Fibroblast of skin of left quadriceps (primary cell): ENCODE measurements at places on chromosomes 11 and 22.
A peak's percentile ranks its signal among the peaks of the same experiment; 100 is the strongest.

- DNase-seq: no peak
Measured at GRCh38 chr22:49153921-49154320, 673.8 kb downstream of the BRD1 start.

DNA sequence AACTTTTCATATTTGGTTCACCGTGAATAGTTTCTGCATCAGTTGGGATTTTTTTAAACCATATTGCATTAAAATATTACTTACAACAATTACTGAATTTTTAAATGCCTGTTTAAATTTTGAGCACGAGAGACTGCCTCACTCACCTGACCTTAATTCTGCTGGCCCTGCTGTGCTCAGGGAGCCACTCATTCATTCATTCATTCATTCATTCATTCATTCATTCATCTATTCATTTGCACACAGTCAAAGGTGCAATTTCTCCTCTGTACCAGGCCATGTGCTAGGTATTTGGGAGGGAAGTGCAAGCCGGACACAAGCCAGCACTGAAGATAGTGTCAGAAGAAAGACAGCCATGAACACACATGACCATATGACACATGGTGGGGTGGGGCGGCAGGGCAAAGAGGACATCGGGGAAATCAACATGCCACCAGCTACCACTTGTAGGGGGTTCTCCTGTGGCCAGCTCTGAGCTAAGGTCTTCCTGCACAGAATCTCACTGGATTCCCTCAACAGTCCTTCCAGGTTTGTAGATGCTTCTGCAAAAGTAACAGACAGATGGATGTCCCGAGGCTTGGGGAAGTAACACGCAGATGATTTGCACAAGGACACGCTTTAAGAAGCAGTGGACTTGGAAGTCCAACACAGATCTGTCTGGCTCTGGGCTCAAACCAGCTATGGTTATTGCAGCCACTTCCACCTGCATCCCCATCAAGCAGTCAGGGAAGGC lies 568 bp upstream of the CSF2RB start:
- no peak for DNase-seq

GRCh38 chr11:25943777-25944661 lies 387.9 kb upstream of the ANO3 start:
- no peak for DNase-seq

GRCh38 chr11:11374358-11375148 lies 21.5 kb upstream of the CSNK2A3 start:
- DNase-seq: no peak

GRCh38 chr11:44430140-44430539 lies 120.2 kb upstream of the ALX4 start:
- DNase-seq: no peak

- no peak for DNase-seq
Measured at GRCh38 chr11:128726458-128727139, 32.7 kb downstream of the FLI1 start.

- no peak for DNase-seq
Measured at GRCh38 chr22:30753701-30754100, 59.0 kb downstream of the OSBP2 start.

- no peak for DNase-seq
Measured at GRCh38 chr22:39567135-39567946, 3.2 kb upstream of the CACNA1I start.

GRCh38 chr11:130323452-130324450 lies 9.0 kb upstream of the ZBTB44 start:
- DNase-seq: peak; percentile 44

GRCh38 chr22:41562461-41562860 lies 1.7 kb downstream of the CSDC2 start:
- no peak for DNase-seq

DNA sequence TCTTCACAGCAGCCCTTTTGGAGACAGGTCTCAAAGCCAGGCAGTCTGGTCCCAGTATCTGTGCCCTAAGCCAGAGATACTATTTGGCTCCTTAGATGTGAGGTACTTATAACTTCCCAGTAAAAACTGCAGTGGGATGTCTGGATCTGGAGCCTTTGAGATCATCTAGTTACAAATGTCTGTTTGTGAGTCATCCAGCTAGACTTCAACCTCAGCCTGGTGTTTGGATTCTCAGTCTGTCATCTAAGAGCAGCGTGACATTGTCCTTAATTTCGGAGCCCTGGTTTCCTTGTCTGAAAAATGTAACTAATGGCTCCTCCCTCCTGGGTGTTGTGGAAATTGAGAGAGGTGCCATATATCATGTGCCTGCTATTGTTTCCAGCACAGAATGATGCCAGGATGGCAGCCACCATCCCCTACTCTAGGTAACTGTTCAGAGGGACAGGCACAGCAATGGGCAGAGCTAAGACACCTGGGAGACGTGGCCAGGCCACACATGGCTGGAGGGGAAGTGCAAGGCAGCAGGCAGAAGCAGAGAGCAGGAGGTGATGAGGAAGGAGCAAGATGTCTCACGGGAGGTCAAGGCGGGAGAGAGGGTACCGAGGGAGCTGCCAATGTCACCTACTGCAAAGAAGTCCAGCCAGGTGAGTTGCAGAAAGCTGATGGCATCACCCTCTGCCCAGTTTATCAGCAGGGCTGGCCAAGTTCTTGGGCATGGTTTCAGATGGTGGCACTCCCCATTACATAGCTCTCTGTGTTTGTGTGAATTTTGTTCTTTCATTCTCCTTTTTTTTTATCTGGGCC lies 20.6 kb upstream of the ST3GAL4 start:
- no peak for DNase-seq

DNA sequence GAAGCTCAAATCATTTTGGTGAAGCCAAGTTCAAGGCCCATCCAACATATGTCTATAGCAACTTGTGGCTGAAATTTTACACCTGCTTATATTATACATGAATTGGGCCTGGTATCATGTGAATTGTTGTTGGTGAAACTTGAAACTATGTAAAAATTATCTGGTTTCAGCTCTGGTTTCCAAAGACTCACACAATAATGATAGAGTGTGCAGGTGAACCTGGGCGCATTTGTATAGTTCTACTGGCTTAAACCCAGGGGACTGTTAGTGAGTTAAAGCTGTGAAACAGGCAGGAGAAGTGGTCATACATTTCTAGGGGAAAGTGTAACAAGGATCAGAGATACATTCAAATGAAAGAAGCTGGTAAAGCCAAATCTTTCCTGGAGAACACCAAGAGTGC lies 627.3 kb downstream of the METTL15 start:
- no peak for DNase-seq

DNA sequence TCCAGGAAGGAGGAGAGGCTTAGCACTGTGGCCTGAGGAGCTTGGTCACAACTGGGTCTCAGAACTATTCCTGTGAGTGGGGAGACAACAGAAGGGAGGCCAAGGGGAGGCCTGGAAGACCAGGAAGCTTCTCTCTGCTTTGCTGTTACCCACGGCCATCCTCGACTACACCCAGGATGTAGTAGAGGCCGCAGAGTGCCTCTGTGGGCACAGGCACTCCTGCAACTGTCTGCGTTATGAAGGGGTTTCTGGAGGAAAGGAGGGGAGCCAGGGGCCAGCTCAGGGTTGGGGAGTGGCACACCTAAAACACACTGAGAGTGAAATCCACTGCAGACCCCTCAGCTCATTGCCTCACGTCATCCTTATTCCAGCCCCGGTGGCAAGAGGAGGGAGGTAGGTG lies 3.8 kb upstream of the MFRP start:
- DNase-seq: no peak

GRCh38 chr22:17117890-17118289 lies 3.3 kb downstream of the TMEM121B start:
- no peak for DNase-seq

DNA sequence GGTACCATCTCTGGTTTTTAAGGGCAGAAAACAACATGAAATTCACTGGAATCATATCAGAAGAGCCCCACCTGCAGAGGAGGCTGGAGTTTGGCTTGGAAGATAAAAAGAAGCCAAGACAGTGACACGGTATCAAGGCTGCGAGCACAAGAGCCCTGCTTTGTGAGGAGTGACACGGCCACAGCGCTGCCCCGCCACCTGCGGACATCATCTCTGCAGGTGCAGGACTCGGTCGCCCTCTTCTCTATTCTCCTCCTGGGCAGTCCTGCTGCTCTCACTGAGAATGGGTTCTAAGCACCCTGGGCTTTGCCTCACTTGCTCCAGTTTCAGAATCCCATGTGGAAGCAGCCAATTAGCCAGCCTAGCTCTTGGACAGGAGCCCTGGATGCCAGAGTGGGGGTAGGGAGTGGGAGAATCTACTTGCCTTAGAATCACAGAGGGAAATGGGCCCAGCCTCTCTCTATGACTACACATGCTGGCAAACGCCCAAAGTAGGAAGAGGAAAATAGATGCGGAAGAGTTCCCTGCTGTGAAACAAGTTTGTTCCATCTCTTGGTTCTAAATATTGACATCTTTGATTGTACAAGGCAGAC lies 17.1 kb downstream of the APOL4 start:
- DNase-seq: no peak

DNA sequence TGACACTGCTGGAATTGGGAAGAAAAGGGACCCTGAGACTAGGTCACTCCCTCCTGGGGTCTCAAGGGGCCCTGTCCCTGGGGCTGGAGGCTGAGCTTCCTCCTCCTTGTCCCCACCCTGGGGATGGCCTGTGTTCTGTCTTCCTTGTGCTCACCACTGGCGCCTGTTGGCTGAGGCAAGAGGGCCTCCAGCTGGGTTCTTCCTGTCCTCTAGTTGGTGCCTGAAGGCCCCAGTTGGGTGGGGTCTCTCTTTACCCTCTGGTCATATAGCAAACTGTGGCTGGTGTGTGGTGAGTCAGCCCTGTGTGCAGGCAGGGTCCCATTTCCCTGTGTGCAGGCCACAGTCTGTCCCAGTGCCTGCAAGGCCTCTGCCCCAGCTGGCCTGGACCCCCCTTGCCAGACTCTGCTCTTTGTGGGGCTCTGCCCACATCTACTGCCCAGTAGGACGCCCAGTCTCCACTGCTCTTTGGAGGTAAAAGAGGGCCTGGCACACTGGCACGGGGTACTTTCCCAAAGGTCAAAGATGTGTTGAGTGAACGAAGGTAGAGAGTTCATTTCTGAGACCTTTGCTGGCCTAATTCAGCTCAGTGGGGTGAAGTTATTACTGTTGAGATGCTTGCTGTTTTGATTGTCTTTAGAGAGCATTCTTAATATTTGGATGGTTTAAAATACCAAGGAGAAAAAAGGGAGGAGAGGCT lies 55.1 kb upstream of the CLDN5 start:
- no peak for DNase-seq

GRCh38 chr11:119737366-119738058 lies 8.5 kb upstream of the NECTIN1 start:
- no peak for DNase-seq

DNA sequence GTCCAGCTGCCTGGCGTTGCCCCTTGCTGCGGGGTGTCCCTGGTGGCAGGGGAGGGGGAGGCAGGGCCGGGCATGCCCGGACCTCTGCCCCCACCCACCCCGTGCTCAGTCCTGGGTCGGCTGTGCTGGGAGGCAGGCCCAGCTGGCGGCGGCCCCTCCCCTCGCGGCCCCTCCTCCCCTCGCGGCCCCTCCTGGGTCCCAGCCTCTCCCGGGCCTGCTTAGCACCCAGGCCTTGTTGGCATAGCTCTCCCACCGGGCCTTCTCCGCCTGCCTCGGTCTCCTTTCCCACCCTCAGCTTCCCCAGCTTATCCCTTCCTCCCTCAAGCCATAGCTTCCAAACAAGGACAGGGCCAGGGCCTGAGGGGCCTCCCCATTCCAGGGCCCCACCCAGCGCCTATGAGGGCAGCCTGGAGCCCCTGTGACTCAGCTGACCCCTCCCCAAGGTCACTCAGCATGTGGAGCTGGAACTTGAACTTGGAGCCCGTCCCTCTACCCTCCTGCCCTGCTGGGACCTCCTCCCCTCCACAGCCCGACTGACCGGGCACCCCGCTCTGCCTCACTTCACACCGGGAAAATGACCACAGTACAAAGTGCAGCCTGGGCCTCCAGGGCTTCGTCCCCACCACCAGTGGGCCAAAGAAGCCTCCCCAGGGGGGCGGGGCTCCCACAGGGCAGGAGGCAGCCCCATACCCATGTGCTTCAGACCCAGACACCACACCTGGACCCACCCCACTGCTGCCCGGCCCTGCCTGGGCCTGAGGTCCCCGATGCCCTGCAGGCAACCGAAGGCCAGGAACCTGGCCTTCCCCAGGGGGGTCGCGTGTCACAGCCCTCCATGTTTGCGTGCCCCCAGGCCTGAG lies 1.2 kb downstream of the EPS8L2 start:
- no peak for DNase-seq
